Naive thymus-derived CD8-positive, alpha-beta T cell (primary cell): ENCODE measurements at places on chromosomes 16 and 17. TPM values are rescaled to one million over a fixed set of nuclear protein-coding genes. Genes with fewer than 3 reads are reported as not detected.
A peak's percentile ranks its signal among the peaks of the same experiment; 100 is the strongest.

Gene ITGB4
- 1.5 TPM for total RNA-seq

- H3K27ac ChIP-seq: no peak overlapping the region
- no peaks in the 10 kb centered on the region for H3K36me3 ChIP-seq
- peaks cover 6% of the 10 kb centered on the region for H3K27me3 ChIP-seq
- H3K4me3 ChIP-seq: no peak overlapping the region
- no peaks in the 10 kb centered on the region for H3K4me1 ChIP-seq
These were observed 151.5 kb downstream of the KCNJ2 start for GRCh38 chr17:70320673-70321345.

DNA sequence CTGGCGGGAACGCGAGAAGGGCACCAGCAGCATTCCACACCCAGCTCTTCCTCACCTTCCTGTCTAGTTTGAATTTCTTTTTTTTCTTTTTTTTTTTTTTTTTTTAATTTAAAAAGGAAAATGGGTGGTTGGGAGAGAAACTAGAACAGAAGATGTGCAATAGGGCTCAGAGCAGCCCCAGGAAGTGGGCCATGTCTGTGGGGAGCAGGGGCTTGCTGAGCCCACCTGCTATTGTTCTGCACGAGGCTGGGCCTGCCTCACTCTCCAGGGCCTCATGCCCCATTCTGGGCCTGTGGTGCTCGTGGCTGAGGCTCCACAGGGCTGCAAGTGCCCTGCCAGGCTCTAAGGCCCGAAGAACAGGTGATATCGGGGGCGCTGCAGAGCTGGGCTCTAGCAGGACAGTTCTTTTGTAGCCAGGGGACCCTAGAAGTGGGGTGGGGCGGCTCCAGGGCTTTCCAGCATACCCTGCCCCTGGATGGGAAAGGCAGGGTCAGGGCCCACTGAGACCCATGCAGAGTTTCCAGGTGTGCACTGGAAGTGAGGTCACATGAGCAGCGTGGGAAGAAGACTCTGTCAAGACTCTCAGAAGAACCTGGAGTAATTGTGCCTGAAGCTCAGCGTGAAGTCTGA is 12.4 kb downstream of the MRPL27 start:
- no peaks in the 10 kb centered on the region for H3K27me3 ChIP-seq
- peaks cover 13% of the 10 kb centered on the region for H3K4me1 ChIP-seq
- DNase-seq: no peak
- no peak overlapping the region for H3K4me3 ChIP-seq

Gene RRN3
- 53.3 TPM for total RNA-seq

Gene MT1G
- not detected for total RNA-seq

Gene EVI2B
- 146 TPM for total RNA-seq

- H3K4me3 ChIP-seq: no peak overlapping the region
- H3K27me3 ChIP-seq: peaks cover 4% of the 10 kb centered on the region
- H3K4me1 ChIP-seq: peaks cover 9% of the 10 kb centered on the region
- DNase-seq: no peak
- no peak overlapping the region for H3K27ac ChIP-seq
These were observed 137.8 kb upstream of the CIBAR2 start for GRCh38 chr16:85250147-85250463.

- H3K4me1 ChIP-seq: no peaks in the 10 kb centered on the region
- DNase-seq: no peak
- peaks cover 4% of the 10 kb centered on the region for H3K36me3 ChIP-seq
- no peak overlapping the region for H3K4me3 ChIP-seq
- peaks cover 57% of the 10 kb centered on the region for H3K27me3 ChIP-seq
These were observed 100.7 kb downstream of the KCNJ12 start for GRCh38 chr17:21476867-21477266.

Gene KCTD5
- 25.5 TPM for total RNA-seq

Gene SMIM36
- not detected for total RNA-seq

DNA sequence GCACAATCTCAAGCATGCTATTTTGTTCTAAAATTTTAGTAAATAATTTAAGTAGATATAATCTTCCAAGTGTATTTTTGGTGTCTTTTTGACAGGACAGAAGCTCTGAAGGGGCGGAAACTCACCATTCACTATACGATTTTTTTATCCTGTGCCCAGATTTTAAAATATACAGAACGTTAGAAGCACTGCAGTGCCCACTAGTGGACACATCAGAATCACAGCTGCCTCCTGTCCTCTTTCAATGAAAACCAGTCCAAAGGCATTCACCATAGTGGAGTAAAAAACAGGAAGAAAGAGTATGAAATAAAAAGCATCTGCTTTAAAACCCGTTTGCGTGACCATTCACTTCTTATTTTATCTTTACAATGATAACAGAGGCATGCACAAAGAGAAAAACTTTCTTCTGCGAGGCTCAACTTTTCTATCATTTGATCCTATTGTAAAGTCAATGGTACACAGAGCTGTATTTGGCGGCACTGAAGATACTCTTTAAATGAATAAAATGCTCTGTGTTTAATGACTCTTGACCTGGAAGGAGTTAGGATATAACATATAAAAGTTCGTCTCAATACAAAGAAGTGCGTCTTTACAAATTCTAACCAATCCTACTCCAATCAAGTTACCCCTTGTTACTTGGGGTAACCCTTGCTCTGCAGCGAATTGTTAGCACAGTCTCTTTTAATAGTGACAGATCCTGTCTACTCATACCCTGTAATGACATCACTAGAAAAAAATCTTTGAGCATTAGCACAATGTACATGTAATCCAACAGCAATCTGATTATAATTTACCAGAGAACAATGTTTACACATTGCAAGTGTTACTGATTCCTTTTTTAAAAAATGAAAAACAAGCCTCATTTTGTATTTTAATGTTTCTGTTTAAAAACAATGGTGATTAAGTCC is 339.8 kb upstream of the PSMD7 start:
- no peaks in the 10 kb centered on the region for H3K4me1 ChIP-seq
- H3K27me3 ChIP-seq: no peaks in the 10 kb centered on the region
- no peak overlapping the region for H3K4me3 ChIP-seq
- DNase-seq: no peak

Gene NPIPA5
- 32.4 TPM for total RNA-seq

DNA sequence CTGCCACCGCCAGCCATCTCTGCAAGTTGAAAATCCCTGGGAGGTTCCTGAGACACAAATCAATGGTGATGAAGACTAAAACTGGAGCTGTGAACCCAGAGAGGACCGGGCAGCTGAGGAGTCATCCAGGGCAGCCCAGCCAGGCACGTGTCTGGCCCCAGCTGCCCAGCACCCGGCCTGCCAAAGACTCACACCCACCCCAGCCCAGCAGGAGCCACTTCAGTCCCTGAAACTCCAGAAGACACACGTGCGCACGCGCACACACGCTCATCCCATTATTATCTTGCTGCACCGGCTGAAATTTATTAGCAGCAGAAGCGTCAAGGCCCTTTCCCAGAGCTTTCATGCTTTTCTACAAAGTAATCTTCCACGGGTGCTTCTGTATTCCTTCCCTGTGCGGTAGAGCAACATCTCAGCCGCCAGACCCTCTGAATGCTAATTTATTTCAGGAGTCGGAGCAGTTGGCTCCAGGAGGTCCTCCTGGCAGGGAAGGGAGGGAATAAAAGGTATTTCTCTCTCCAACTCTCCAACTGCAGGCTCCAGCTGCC is 59.8 kb upstream of the RBFOX3 start:
- H3K27me3 ChIP-seq: peaks cover 73% of the 10 kb centered on the region
- H3K4me3 ChIP-seq: no peak overlapping the region
- H3K27ac ChIP-seq: no peak overlapping the region
- no peak for DNase-seq

GRCh38 chr16:50674831-50675230 is 6.3 kb downstream of the SNX20 start:
- H3K27ac ChIP-seq: no peak overlapping the region
- DNase-seq: no peak
- H3K36me3 ChIP-seq: peaks cover 54% of the 10 kb centered on the region

DNA sequence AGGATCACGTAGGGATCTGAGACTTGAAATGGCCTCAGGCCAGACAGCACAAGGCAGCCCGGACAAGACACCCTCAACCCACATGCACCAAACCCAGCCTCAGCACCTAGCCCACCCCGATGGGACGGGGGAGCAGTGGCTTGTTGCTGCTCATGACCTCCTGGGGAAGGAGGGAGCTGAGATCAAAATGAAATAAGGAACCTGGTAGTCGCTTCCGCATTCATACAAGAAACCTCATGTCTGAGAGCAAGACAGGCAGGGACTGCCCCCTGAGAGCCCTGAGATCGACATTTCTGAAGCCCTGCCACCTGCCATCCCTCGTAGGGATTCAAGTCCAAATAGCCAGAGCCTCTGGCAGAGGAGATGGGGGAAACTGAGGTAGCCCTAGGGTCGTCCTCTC is 5.7 kb upstream of the CEP131 start:
- H3K4me1 ChIP-seq: peaks cover 21% of the 10 kb centered on the region
- no peak for DNase-seq
- H3K27me3 ChIP-seq: no peaks in the 10 kb centered on the region

DNA sequence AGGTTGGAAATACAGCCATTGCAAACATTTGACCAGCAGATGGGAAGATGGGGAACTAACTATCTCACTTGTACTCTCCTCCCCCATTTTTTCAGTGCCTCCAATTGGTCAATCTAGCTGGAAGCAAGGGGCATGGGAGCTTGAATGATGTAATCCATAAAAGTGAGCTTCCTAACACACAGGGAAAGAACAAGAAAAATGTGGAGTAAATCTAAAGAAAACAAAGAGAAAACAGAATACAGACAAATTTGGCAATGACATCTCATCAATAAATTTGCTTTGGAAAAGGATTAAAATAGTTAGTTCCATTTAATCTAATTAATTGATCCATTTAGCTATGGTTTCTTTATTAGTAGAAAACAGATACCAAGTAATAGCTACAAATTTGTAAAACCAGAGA is 592.6 kb upstream of the SOX9 start:
- H3K27ac ChIP-seq: no peak overlapping the region
- no peak overlapping the region for H3K4me3 ChIP-seq
- no peak for DNase-seq
- no peaks in the 10 kb centered on the region for H3K36me3 ChIP-seq

DNA sequence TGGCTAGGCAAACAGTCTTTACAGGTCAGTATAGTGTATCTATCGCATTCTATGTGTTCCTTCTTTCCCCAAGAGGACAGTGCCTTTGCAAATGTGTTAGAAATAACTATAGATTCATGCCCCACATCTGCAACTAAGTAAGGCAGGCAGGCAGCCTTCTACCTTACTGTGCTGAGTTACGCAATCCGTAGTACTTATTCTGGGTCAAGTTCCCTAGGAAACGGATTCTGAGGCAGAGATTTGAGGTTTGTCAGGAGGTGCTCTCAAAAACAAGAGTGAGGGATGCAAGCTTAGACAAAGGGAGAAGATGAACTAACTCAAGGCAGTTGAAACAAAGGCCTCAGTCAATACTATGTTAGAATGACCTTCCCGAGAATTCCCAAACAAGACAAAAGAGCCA is 12.7 kb upstream of the ANKFY1 start:
- DNase-seq: no peak
- peak overlapping the region; percentile 13 for H3K27ac ChIP-seq
- H3K36me3 ChIP-seq: peaks cover 73% of the 10 kb centered on the region
- H3K27me3 ChIP-seq: no peaks in the 10 kb centered on the region
- H3K4me1 ChIP-seq: no peaks in the 10 kb centered on the region

DNA sequence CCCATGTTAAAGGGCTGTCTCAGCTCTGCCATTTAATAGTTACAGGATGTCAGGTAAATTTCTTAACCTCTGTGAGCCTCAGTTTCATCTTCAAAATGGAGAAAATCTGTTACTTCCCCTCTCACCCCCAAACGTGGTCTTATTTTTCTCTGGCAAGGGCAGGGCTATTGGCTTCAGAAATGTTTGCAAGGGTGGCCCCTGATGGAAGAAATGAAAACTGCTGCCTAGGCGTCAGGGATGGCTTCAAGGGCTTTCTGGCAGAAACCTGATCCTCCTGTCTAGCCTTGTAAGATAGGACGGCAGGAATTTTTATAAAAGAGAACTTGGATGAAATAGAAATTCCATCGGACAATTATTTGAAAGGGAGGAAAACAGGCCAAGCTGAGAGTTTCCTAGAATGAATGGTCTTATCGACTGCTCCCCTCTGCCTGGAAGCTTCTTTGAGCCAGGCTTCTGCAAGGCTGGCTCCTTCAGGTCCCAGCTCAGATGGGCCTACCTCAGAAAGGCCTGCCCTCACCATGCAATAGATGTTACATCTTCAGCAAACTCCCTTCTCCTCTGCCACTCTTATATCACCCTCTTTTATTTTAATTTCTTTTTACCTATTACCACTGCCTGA is 43.0 kb upstream of the TANGO6 start:
- no peaks in the 10 kb centered on the region for H3K36me3 ChIP-seq
- DNase-seq: peak; percentile 49
- no peaks in the 10 kb centered on the region for H3K4me1 ChIP-seq

Gene CNGB1
- not detected for total RNA-seq

DNA sequence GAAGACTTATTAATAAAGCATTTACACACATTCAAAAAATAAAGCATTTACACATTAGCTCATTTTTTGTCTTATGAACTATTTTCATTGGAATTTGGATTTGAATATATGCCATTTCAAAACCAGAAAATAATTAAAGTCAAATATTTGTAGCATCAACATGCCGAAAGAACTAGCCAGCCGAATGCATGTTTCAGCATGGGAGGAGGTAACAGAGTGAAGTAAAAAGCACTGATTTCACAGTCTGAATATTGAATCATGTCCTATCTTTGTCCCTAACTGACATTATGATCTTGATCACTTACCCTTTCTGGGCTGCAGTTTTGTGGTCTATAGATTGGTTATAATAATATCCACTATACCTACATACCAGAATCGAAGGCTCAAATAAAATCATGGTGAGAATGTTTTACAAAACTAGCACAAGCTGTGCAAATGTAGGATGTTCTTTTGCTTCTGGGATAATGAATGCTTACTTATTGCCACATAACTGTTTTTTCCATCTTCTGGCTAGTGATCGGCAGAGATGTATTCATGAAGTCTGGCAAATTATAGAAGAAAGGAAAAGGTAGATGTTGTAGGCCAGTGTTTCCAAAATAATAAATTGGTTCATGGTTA is 84.7 kb downstream of the TUBD1 start:
- peaks cover under 1% of the 10 kb centered on the region for H3K4me1 ChIP-seq
- no peak overlapping the region for H3K27ac ChIP-seq
- H3K4me3 ChIP-seq: no peak overlapping the region
